ENCODE measurements at places on chromosomes 2 and 18. TPM values are rescaled to one million over a fixed set of nuclear protein-coding genes. Genes with fewer than 3 reads are reported as not detected.

GRCh38 chr2:70888366-70888922 is 47.3 kb upstream of the ATP6V1B1 start:
- DNase-seq = no peak

- DNase-seq = no peak
Measured at GRCh38 chr18:25815659-25816058, 274.8 kb downstream of the SS18 start.

- DNase-seq = no peak
Measured at GRCh38 chr2:114039677-114040076, 149.8 kb downstream of the ACTR3 start.

DNA sequence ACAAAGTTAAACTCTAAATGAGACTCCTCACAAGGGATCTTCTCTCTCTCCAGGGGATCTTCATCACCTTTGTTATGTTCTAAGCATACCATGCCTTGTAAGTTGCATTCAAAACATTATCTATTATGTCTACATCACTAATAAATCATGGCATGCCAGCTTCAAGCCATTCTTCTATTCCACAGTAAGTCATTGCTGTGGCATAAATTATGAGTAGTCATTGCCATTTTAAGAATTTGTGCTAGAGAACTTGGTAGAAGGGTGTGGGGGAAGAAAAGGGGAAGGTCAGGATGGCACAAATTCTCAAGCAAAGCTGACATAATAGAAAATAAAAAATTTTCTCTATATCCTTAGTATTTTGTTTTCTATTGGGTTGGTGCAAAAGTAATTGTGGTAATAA is 33.5 kb downstream of the BARD1 start:
- DNase-seq = no peak

GRCh38 chr2:200411831-200412230 is 98.0 kb downstream of the KCTD18 start:
- no peak for DNase-seq

DNA sequence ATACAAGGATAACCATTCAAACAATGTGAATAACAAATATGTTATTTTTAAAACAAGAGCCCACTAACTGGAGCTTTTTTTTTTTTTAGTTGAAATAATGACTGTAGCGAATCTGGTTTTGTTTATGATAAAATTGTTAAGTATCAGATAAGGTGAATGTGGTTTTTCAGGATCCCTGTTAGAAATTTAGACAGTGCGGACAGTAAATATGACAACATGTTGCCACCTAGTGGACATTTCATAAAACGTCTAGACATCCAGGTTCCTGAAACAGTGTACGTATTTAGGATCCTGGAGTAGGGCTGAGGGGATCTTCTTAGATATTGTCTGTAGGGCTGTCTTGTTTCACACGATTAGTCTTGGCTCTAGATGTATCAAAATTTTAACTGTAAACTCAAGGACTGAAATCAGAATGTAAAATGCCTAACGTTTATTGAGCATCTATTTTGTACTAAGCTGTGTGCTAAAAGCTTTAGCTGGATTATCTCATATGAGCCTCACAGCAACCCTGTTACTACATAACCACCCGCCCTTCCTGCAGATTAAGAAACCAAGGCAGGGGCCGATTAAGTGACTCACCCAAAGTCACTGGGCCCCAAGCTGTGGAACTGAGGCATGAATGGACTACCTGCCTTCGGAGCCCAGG is 23.9 kb upstream of the CCDC68 start:
- peak; percentile 15 for DNase-seq

GRCh38 chr2:41948397-41948763 is 99.4 kb upstream of the PKDCC start:
- no peak for DNase-seq

DNA sequence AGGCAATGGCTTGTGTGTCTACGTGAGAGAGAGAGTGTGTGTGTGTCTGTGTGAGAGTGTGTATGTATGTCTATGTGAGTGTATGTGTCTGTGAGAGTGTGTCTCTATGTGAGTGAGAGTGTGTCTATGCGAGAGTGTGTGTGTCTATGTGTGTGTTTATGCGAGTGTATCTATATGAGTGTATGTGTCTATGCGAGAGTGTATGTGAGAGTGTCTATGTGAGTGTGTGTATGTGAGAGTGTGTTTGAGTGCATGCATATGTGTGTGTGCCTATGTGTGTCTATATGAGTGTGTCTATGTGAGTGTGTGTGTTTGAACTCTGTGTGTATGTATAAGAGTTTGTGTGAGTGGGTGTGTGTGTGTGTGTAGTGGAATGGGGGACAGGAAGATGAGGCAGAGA is 9.8 kb upstream of the GNLY start:
- no peak for DNase-seq

DNA sequence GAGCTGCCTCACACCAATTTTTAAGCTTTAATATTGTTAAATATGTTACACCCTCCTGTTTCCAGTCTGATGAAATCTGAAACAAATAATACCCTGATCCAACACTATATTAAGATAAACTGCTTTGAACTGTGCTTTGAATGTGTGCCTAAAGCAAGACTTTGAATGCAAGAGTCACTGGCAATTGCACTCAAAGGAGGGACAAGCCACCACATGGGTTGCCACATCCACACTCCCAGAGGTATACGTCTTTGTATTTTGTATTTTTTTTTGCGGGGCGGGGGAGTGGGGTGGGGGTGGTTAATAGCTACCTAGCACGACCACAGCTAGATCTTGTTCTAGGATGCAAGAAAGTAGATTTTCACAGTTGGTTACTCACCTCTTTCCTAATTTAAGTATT is 1.8 kb upstream of the ZEB2 start:
- no peak for DNase-seq

GRCh38 chr2:37632310-37632709 is 39.1 kb downstream of the CDC42EP3 start:
- no peak for DNase-seq

GRCh38 chr2:218583983-218584850 is 15.6 kb downstream of the CNOT9 start:
- DNase-seq = no peak

DNA sequence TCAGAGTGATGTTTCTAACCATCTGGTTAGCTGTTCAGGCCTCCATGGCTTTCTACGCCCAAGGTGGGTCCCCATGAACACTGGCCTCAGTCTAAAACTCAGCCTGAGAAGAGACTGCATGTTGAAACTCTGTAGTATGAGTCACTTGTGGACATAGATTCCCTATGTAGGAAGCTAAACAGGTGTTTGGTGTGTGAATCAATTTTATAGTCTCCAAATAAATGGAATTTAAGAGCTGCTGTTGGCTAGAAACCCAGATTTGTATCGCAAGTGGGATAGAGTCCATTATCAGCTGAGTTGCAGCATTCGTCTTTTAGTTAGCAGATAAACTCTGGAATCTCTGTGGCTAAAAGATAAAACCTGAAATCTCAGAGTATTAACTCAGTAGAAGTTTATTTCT is 131.4 kb downstream of the KCNS3 start:
- DNase-seq = no peak

GRCh38 chr2:11068079-11068741 is 87.1 kb upstream of the SLC66A3 start:
- DNase-seq = no peak

DNA sequence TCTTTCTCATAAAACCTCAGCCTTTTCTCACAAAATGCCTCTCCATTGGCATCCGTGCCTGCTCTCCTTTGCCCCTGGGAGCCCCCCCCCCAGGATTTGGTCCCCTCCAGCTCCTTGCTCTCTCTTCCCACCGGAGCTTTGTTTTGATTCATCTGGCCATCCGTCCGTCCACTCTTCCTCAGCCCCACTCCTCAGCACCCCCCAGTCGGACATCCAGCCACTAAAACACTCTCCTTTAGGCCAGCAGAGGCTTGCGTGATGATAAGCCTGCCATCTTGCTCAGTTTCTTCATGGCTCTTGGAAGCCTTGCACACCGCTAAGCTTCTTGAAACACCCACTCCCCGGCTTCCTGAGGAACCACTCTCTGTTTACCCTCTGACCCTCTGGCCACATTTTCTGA is 31.5 kb upstream of the GNAL start:
- no peak for DNase-seq

- no peak for DNase-seq
Measured at GRCh38 chr18:36376361-36376760, 78.8 kb downstream of the FHOD3 start.

DNA sequence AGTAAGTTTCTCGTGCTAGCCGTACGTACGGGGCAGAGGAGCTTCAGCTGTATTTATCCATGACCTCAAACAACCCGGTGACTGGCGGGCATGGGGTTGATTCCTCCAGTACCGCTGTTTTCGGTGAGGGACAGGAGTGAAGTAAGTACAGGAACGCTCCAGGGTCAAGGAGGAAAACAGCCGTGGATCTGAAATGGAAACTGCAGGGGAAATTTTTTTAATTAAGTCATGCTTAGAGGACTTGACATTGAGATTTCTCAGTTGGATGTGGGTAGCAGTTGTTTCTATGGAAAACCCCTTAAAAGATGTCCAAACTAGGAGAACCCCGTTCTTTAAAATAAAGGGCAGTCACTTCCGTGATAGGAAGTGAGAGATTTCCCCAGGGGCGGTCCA is 1.2 kb downstream of the RAB12 start:
- DNase-seq = no peak

- no peak for DNase-seq
Measured at GRCh38 chr2:31865215-31865614, 145.6 kb downstream of the MEMO1 start.

DNA sequence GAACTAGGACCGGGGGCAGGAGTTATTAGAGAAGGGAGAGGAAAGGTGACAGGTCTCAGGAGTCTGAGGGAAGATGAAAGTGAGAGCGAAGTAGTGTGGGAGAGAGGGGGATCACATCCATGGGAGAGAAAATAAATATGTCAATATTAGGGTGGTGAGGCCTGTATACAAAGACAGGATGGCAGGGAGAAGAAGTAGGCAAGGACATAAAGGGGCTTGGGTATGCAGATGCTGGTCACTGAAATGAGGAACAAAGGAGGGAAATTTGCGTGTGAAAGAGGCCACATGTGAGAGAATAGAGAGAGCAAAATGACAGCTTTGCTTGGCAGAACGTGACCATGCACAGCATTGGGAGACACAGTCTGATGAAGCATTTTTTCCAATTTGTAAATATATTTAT is 13.6 kb downstream of the METAP1D start:
- no peak for DNase-seq

- no peak for DNase-seq
Measured at GRCh38 chr2:30336978-30337841, 105.9 kb downstream of the LBH start.

DNA sequence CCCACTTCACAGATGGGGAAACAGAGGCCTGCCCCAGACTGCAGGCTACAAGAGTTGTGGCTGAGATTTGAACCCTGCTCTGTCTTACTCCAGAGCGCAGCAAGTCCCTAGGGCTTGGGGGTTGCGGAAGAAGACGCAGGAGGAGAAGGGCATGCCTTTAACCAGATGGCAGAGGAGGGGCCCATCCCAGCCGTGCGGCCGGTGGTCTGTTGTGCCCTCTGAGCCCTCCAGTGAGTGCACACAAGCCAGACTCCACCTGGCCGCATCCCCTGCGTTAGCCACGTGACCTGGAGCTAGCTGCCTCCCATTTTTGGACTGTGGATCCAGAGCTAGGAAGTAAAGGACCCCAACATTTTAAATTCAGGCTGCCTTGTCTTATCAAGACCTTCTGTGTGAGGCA is 2.8 kb downstream of the KCNIP3 start:
- DNase-seq = no peak

DNA sequence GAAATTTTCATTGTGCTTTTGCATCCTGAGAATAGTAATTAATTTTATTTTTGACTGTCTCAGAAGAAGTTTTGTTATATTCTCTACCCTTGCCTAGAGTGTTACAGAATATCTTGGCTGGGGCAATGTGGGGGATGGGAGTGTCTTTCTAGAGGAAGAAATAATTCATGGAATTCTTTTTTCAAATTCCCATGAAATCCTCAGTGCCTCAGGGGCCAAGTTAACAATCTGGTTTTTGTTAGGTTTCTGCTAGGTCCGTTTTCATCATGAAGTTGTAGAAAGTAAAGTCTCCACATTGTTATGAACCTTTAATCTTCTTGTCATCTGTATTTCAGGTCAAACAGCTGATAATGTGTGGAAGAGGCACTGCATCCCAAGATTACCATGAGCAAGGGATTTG is 145.6 kb upstream of the GYPC start:
- DNase-seq = no peak

- no peak for DNase-seq
Measured at GRCh38 chr2:144241801-144242200, 278.1 kb downstream of the ZEB2 start.

DNA sequence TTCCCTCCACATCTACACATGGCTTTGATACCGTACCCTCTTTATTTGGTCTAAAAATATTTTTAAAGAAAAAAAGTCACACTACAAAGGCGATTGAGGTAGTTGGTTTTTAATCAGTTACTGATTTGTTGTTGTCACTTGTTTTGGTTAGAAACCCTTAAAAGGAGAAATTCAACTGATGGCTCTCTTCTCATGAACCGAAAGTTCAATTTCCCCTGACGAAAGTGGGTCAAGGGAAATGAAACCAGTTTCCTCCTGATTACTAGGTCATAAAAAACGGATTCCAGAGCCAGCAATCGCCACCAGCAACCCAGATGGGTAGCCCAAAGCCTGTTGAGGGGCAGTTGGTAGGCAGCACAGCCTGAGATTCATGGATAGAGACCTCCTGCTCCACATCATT is 63.2 kb downstream of the DLGAP1 start:
- no peak for DNase-seq

DNA sequence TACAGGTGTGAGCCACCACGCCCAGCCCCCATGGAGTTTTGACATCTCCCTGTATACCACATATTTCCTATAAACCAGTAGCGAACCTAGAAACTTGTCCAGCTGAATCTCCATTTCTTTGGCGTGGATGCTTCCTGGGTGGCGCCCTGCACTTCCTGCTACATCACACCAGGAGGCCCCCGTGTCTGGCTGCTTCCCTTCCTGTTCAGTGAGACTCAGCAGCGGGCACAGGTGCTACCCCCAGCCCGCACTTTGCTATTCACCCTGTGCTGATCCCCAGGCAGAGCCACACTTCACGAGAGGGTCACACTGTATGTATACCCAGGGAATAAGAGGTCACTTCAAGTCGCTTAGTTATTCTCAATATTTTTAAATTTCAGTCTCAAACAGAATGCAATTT is 35.0 kb downstream of the CYP27C1 start:
- no peak for DNase-seq

GRCh38 chr2:111668274-111668616 is 215.7 kb downstream of the ANAPC1 start:
- no peak for DNase-seq

The ABCB11 gene
- polyA plus RNA-seq = 0.31 TPM

The MEIS1 gene
- polyA plus RNA-seq = 160 TPM

The CRACDL gene
- 3.2 TPM for polyA plus RNA-seq

The KLHL29 gene
- polyA plus RNA-seq = 11.1 TPM

The DIPK1C gene
- polyA plus RNA-seq = 4.7 TPM

The TYMS gene
- 125 TPM for polyA plus RNA-seq

The LAMA1 gene
- 76.0 TPM for polyA plus RNA-seq

The ALPI gene
- polyA plus RNA-seq = 0.09 TPM

The NAB1 gene
- 69.0 TPM for polyA plus RNA-seq

The ALLC gene
- polyA plus RNA-seq = not detected

The GREB1L gene
- polyA plus RNA-seq = 3.6 TPM

Data from left renal pelvis (tissue), 4 donors.